ENCODE measurements at places on chromosomes 6 and 20.

DNA sequence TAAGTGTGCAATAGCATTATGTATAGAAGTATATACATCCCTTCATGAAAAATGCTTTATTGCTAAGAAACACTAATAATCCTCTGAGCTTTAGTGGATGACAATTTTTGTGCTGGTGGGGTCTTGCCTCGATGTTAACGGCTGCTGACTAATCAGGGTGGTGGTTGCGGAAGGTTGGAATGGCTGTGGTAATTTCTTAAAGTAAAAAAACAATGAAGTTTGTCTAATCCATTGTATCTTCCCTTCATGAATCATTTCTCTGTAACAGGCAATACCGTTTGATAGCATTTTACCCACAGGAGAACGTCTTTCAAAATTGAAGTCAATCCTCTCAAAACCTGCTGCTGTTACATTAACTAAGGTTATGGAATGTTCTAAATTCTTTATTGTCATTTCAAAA is 816.5 kb upstream of the GJE1 start:
- no peaks in the 10 kb centered on the region for H3K27me3 ChIP-seq
- no peak overlapping the region for H3K27ac ChIP-seq
- DNase-seq, result no peak
- no peak overlapping the region for H3K4me3 ChIP-seq

GRCh38 chr6:19587238-19587942 is 249.8 kb upstream of the ID4 start:
- DNase-seq, result no peak
- no peaks in the 10 kb centered on the region for H3K4me1 ChIP-seq
- no peaks in the 10 kb centered on the region for H3K36me3 ChIP-seq

GRCh38 chr20:4299773-4300172 is 284.4 kb upstream of the RNF24 start:
- no peak overlapping the region for H3K4me3 ChIP-seq
- no peak for DNase-seq
- H3K27me3 ChIP-seq, result peaks cover 2% of the 10 kb centered on the region
- H3K27ac ChIP-seq, result no peak overlapping the region
- peaks cover 2% of the 10 kb centered on the region for H3K4me1 ChIP-seq
- H3K36me3 ChIP-seq, result no peaks in the 10 kb centered on the region

DNA sequence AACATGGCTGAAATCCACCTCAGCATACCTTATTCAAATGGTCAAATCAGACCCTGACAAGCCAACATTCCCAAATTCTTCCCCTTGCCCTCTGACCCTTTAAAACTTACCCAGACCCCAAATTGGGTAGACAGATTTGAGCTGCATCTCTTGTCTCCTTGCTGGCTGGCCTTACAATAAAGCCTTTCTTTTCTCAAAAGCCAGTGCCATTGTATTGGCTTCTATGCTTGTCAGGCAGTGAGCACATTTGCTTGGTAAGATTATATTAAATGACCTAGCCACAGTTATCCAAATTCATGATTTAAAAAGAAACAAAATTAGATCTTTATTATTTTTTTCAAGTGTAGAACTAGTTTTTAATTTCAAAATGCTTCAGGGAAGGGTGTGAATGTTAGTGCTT is 67.8 kb upstream of the FAM83B start:
- no peak for DNase-seq
- H3K27me3 ChIP-seq, result no peaks in the 10 kb centered on the region
- H3K4me3 ChIP-seq, result no peak overlapping the region
- no peak overlapping the region for H3K27ac ChIP-seq

DNA sequence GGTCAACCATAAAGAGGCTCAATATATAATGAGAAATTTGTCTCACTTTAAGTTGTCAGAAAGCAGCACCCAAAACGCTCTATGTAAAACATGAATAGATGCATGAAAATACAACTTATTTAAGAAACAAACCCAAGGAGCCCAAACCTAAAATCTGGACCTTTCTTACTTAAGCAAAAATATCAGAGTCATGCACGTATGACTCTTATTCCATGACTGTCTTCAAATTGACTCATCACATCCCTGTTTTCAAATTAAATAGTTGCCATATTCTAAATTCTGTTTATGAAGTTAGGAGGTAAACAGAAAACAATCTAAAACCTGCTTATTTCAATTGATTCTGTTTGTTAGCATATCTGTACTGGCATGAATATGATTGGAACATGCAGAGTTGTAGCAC is 42.1 kb downstream of the ANKRD6 start:
- H3K4me3 ChIP-seq, result no peak overlapping the region
- no peak overlapping the region for H3K27ac ChIP-seq
- H3K36me3 ChIP-seq, result no peaks in the 10 kb centered on the region
- no peak for DNase-seq

DNA sequence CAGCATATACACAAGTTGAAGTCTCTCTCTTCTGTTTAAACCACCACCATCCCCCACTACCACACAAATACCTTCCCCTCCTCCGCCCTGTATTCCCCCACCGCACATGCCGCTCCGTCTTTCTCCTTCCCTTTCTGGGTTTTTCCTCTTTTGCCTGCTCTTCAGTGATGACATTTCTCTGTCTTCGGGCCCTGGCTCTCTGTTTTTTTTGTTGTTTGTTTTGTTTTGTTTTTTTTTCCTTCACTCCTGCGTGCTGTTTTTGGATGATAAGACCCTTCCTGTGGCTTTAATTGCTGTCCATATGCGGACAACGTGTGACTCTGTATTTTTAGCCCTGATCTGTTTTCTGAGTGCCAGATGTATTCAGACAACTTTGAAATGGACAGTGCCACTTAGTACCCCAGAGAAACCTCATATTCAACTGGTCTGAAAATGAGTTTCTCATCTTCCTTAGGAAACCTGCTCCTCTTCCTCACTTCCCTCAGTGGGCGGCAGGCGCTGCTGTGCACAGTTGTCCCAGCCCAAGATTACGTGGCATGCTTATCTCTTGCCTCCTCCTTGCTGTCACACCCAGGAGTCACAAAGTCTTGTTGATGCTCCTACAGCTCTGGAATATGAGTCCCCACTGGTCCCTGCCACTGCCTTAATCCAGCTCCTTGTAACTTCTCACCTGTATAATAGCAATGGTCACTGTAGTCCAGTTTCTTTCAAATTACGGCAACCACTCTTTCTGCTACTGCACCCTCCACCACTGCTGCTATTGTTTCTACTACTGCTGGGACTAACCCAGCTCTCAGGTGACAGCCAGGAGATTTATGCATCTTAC is 8.2 kb downstream of the PPP1R14C start:
- DNase-seq, result no peak
- H3K36me3 ChIP-seq, result no peaks in the 10 kb centered on the region
- peaks cover 28% of the 10 kb centered on the region for H3K4me1 ChIP-seq
- H3K27me3 ChIP-seq, result no peaks in the 10 kb centered on the region
- H3K27ac ChIP-seq, result no peak overlapping the region
- H3K4me3 ChIP-seq, result no peak overlapping the region

Data from psoas muscle (tissue), 8 donors.